ENCODE measurements at places on chromosomes 2 and 18. TPM values are rescaled to one million over a fixed set of nuclear protein-coding genes. Genes with fewer than 3 reads are reported as not detected.

MOCOS gene
- total RNA-seq: 5.5 TPM

SCN9A gene
- 11.8 TPM for total RNA-seq

WBP1 gene
- 38.7 TPM for total RNA-seq

SETBP1 gene
- 26.4 TPM for total RNA-seq

GAREM1 gene
- total RNA-seq: 10.9 TPM

PRKAG3 gene
- not detected for total RNA-seq

ST8SIA3 gene
- not detected for total RNA-seq

NAT8 gene
- total RNA-seq: not detected

COL4A4 gene
- 14.1 TPM for total RNA-seq

TCF23 gene
- 0.08 TPM for total RNA-seq

Data from left lung (tissue), 14 donors.